Activated CD4-positive, alpha-beta T cell treated with anti-CD3 and anti-CD28 coated beads for 36 hours (primary cell): ENCODE measurements at places on chromosomes 2 and 18. TPM values are rescaled to one million over a fixed set of nuclear protein-coding genes. Genes with fewer than 3 reads are reported as not detected.

The CPS1 gene
- total RNA-seq, result 3.2 TPM

The NETO1 gene
- total RNA-seq, result not detected

The CNNM3 gene
- total RNA-seq, result 19.2 TPM

The TRAF3IP1 gene
- total RNA-seq, result 9.8 TPM

DNA sequence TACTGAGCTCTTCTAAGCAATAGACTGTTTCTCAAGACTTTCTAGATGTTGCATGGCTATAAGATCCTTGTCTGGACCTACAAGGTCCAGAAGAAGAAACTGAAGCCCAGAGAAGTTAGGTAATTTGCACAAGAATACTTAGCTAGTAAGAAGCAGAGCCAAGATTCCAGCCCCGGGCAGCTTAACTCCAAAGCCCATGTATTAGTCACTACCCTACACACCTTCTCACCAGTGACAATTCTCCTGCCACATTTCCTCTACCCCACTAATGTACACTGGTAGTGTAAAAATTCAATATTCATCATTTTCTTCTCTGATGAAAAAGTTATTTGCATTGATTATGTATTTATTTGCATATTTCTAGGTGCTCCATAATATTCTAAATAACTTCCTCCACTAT, 95.5 kb upstream of the CREB1 start:
- DNase-seq, result no peak

- DNase-seq, result no peak
Measured at GRCh38 chr2:24704692-24705091, 88.5 kb downstream of the PTRHD1 start.

- DNase-seq, result no peak
Measured at GRCh38 chr2:196481324-196481697, 158.2 kb upstream of the CCDC150 start.

DNA sequence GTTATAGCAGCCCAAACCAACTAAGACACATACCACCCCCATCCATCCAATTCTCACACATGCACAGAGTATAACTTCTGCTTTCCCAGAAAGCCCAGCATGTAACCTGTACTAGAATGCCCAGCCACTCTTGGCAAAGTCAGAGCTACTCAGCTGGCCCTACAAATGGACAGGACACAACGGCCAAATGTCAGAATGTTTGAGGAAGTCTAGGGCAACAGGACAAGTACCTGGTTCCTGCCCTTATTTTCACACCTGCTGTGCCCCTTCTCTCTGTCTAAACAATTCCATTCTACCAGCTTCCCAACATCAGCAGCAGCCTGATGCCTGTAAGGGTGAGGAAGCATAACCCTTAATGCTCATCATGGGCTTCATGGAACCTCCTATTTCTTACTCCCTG, 15.1 kb upstream of the BZW1 start:
- DNase-seq, result no peak

DNA sequence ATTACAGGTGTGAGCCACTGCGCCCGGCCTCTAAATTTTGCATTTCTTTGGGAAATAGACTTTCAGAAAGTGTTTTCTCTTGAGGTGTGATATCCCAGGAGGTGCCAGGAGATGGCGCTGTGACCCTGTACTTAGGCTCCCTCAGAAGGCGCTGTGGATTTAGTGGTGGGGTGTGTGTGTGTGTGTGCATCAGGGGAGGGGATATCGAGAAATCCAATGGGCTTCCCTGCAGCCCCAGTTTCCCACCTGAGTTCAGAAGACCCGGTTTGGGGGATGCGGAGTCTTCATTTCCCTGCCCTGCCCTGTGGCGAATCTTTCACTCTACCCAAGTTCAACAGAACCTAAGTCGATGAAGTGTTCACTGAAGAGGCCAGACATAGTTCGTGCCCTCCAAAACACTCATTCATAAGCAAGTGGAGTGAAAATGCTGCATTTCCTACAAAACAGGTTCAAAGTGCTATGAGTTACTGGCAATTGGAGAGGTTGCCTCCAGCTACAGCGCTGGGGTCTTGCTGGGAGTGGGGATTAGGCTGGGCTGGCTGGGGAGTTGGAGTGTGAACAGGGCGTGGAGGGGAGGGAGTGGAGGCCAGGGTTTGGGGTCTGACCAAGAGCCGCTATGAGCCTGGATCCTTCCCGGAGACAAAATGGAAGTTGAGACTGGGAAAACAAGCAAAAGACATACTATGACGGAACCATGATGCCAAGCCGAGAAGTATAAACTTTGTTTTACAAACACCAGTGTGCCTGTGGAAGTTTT, 6.5 kb upstream of the WNT6 start:
- DNase-seq, result peak; percentile 81

- no peak for DNase-seq
Measured at GRCh38 chr2:70192516-70192915, 1.7 kb upstream of the C2orf42 start.

DNA sequence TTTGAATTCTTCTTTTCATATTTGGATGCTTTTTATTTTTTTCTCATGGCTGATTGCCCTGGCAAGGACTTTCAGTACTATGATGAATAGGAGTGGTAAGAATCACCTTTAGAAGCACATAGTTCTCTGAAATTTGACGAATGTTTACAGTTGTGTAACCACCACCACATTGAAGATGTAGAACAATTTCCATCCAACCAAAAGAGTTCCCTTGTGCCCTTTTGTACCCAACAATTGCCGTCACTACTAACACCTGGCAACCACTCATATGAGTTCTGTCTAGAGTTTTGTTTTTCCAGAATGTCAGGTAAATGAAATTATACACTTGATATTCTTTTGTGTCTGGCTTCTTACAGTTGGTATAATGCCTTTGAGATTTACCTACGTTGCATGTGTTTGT, 28.7 kb upstream of the SLC16A14 start:
- DNase-seq, result no peak

- no peak for DNase-seq
Measured at GRCh38 chr2:192544371-192544955, 349.7 kb upstream of the TMEFF2 start.

DNA sequence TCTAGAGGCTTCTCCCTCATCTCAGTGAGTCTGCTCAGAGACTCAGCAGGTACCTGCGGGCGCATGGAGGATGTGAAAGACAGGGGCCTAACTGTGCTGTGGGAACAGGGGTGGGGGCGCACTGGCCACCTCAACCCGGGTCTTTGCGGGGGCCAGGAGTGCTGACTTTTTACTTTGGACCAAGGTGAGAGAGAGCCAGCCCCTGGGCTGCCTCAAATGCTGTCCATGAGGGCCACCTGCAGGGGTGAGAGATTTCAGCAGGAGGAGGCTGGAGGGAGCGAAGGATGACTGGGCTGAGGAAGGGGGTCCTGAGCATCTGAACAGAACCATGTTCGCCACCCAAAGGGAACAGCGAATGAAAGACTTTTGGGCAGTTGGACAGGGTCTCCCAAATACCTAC, 129.4 kb downstream of the TNS1 start:
- no peak for DNase-seq

- peak; percentile 71 for DNase-seq
Measured at GRCh38 chr2:234368861-234369261, 128.0 kb downstream of the ARL4C start.

- DNase-seq, result no peak
Measured at GRCh38 chr18:48609820-48610815, 71.3 kb downstream of the CTIF start.
